Hematopoietic multipotent progenitor cell (in vitro differentiated cells): ENCODE measurements at places on chromosomes 1 and 21.

DNA sequence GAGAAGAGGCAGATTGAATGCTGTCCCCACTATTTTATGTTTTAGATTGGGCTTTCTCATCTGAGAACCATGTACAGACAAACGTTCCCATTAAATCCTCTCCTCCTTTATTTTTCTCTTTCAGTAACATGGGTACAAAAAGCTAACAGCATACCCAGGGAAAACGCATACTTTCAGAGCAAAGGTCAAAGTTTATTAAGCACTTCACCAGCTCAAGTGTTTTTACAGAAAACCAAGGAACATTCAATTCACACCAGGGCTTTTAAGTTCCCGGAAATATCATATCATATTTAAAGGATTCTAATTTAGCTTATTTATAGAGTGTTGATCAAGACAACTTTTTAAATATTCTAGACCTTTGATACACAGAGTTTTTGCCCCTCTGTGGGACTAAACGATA, 271.5 kb upstream of the C1orf87 start:
- DNase-seq: no peak

DNA sequence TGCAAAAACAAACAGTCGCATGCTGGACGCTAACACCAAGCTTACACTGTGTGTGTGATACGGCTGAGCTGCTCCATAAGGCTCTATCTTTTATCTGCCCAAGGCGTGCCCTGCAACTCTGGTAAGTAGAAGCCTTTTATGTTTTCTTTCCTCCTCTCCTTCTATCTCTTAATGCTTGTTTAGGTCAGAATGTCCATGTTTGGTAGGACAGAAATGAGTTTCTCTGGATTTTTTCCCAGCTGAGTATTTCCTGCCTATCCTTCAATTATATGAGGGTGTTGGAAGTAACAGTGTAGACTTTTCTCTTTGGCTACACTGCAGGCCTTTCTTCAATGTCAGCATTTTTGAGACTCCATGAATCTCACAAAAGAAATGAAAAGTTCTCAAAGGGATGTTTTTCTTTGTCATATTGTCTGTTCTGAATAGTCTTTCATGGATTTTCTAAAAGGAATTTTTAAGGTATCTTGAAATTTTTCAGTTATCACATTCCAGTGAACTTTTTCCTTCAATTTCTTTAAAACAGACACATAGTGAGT, 124.2 kb downstream of the MACF1 start:
- no peak for DNase-seq

GRCh38 chr1:170194451-170194850, 48.7 kb downstream of the NTMT2 start:
- DNase-seq: no peak

DNA sequence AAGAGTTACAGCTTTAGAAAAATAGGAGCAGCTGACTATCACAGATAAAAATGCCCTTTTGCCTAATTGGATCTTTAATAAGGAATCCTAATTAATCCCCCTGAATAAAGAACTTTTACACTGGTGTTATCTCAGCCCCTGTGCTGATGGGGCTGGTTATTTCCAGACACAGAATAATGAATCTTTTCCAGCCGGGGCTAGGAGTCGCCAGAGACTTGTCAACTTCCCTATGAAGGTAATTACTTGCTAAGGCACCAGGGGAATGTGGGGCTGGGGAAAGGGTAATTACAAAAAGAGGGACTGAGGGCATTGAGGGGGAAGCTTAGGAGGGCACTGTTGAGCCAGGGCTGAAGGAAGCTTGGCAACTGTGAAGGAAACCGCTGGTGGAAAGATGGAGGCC, 34.5 kb downstream of the HMGB4 start:
- DNase-seq: no peak

GRCh38 chr1:8537991-8538390, 220.1 kb downstream of the SLC45A1 start:
- DNase-seq: no peak

GRCh38 chr1:203556047-203556851, 62.3 kb downstream of the OPTC start:
- no peak for DNase-seq

GRCh38 chr1:36539526-36539925, 56.8 kb upstream of the CSF3R start:
- no peak for DNase-seq

- DNase-seq: no peak
Measured at GRCh38 chr21:40757366-40757765, 89.6 kb downstream of the DSCAM start.

- DNase-seq: no peak
Measured at GRCh38 chr1:53462193-53462592, 3.0 kb downstream of the DMRTB1 start.

DNA sequence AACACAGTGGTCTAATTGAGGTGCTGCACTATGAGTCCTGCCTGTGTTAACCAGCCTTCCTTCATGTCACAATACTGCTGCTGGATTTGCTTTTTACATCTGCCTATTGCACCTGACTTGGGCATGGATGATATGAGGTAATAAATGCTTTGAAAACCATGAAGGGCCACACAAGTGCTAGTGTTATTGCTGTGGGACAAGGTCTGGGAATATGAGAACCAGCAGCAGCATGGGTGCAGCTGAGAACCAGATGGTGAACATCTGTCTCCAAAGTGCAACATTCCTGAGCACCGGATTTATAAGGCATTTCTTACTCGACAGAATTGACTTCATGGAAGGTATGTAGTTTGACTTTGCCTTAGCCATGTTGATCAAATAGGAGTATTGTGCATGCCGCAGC, 16.6 kb downstream of the TRIM45 start:
- no peak for DNase-seq

DNA sequence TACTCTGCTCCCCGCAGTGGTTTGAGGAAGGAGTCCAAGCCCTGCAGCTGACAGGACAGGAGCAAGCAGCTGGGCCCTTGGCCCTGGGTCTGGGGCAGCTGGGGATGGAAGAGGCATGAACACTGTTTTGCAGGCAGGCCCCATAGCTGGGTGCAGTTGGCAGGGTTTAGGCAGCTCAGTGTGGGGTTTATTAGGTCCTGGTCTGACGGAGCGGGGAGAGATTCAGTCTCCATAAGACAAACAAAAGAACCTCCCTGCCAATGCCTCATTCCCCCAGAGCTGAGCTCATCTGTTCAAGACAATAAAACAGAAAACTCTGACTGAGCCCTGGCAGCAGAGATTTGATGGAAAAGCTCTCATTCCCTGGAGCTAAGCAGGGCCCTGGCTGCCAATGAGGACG, 37.3 kb downstream of the OLFML2B start:
- no peak for DNase-seq

DNA sequence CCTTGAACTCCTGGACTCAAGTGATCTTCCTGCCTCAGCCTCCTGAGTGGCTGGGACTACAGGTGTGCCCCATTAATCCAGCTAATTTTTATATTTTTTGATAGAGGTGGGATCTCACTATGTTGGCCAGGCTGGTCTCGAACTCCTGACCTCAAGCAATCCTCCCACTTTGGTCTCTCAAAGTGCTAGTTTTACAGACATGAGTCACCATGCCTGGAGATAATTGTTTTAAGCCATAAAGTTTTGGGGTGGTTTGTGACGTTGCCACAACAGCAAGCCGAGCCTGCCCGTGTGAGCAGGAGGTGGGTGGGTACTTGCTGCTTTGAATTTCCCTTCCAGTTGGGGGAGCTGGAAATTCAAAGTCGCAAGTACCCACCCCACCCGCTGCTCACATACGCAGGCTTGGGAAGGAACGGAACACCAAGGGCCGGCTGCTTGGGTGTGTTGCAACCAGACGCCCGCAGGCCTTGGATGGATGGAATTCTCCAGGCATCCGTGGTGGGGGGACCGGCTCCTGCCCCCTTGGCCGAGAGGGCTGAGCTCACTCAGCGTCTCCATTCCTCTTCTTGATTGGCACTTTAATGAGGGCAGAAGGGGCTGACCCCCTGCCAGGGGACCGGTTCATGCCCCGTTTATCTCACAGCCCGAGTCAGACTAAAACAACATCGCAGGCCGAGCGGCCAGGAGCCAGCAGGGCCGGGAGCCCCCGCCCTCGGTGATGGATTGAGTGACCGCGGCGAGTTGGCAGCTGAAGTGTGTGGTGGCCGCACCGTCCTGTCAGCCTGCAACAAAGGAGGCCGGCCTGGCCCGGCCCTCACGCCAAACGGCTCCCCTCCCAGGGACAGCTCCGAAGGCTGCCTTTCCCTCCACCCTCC, 78.1 kb downstream of the DHRS3 start:
- no peak for DNase-seq

DNA sequence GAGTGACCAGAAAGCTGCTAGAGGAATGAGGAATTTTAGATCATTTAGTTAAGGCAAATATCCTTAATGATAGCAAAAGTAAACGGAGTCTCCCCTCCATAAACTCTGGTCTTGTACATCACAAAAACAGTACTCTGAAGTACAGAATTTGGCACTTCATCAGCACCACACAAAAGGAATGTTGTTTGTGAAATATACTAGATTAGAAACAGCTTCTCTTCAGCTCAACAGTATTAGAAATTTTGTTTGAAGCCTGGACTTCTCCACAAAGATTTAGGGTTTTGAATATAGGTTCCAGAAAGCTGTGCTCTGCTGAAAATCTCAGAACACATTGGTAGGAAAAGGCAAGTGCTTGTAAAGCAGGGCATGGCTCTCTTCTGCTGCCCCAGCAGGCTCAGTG, 135.1 kb upstream of the PTGFR start:
- DNase-seq: no peak

- no peak for DNase-seq
Measured at GRCh38 chr1:244395965-244396364, 55.7 kb downstream of the ADSS2 start.
